ENCODE measurements at places on chromosomes 3 and 15. TPM values are rescaled to one million over a fixed set of nuclear protein-coding genes. Genes with fewer than 3 reads are reported as not detected.

Gene NLGN1
- total RNA-seq: not detected

DNA sequence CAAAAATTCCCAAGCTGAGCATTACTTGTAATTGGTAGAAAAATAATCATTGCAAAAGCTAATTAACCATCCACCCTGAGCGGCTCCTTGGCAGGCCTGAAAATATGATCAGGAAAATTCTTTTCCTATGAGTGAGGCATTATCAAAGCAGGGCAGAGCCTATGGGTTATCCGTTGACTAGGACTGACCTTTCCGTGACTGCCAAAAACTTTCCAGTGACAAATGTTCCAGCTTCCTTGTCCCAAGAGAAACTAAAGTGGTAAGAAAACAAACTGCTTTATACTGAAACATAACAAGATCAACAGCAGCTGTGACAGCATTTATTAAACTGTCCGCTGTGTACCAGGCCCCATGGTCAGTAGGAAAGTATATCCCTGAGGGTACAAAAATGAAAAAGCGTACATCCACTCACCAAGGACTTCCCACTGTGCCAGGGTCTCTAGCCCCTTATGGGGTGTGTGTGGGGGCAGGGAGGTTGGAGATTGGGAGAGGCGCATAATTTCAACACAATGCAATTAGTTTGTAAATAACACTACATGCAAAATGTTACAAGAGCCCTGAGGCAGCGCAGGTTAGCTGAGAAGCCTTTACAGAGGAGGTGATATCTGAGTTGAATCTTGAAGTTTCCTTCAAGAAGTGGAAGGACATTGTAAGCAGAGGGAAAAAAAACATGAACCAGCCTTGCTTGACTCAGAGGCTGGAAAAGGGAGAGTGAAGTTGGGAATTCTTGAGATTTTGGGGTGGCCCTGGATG, 8.5 kb downstream of the LIPC start:
- no peak for DNase-seq

- no peak for DNase-seq
These were observed 260.5 kb upstream of the RORA start for GRCh38 chr15:61489571-61489970.

- no peak for DNase-seq
These were observed 786 bp downstream of the RHOA start for GRCh38 chr3:49410846-49411534.

DNA sequence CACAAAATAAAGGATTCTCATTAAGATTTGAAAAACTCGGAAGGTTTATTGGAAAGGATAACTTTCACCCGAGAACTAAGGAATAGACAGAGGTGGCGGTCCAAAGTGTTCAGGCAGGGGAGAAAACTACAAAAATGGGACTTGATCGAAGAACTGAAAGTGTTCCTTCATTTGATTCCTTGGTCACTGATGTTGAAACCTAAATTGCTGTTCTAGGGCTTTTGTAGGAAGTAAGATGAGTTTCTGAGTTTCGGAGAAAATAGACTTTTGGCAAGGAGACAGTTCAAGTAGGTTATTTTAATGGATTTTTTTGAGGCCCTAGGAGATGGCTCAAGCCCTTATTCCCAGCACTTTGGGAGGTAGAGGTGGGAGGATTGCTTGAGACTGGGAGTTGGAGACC, 1.4 kb downstream of the TRIP4 start:
- DNase-seq: no peak

Measured in CD4-positive, alpha-beta memory T cell (primary cell).